ENCODE measurements at places on chromosomes 4 and X. TPM values are rescaled to one million over a fixed set of nuclear protein-coding genes. Genes with fewer than 3 reads are reported as not detected.
A peak's percentile ranks its signal among the peaks of the same experiment; 100 is the strongest.

- no peak for DNase-seq
These were observed 51.4 kb downstream of the STIM2 start for GRCh38 chr4:26912069-26912468.

DNA sequence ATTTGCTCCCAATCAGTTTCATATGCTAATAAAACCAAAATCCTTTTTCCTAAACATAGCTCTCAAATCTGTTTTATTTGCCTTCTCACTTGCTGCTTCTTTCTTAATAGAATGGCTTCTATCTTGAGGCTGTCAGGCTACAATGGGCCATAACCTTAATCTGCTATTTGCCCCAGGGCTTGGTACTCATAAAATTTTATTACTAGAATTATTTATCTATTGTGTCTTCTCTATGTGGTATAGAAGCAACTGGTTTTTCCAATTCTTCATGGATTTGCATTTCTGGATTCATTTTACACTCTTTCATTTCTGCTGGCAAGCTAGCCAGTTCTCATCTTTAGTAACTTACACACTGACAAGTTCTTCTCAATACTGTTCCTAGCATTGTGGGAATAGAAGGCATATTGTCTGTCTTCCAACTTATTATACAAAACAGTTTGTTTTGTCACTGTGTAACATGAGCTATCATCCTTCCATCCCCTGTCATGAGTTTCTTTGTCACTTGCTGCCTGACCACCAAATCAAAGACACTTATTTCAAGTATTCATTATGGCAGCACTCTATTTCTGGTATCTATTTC, 96.6 kb upstream of the KCNIP4 start:
- no peak for DNase-seq

RS1 gene
- not detected for polyA plus RNA-seq

DNA sequence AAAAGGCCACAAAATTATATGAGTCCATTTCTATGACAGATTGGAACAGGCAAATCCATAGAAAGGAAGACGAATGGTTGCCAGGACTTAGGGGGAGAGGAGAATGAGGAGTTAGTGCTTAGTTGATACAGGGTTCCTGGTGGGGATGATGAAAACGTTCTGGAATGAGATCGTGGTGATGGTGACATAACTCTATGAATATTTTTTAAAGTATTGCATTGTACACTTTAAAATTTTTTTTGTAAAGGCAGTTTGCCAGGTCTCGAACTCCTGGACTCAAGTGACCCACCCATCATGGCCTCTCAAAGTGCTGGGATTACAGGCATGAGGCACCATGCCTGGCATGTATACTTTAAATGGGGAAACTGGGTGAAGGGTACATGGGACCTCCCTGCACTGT, 9.9 kb upstream of the CCNQ start:
- DNase-seq = no peak

DNA sequence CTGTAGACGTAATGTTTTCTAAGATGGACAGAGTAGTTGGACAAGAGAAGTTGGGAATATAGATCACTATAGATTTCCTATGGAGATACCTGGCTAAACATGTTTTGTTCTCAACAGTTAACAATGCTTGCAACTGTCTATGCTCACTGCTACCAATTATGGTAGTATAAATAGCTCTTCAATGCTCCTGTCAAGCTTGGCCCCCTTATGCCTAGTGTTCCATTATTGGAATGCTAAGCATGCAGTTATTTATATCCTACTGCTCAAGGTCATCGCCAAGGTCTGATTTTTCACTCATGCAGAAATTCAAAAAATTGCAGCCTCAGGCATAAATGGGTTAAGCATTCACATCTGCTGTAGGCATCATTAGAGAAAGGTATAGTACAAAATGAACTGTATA, 519.0 kb downstream of the IL15 start:
- DNase-seq = no peak

GRCh38 chr4:127352220-127353113, 280.3 kb upstream of the INTU start:
- DNase-seq = no peak

MAGEA2 gene
- not detected for polyA plus RNA-seq

GRCh38 chrX:113512700-113513395, 672.2 kb upstream of the AMOT start:
- no peak for DNase-seq

- no peak for DNase-seq
These were observed 830.9 kb upstream of the AGA start for GRCh38 chr4:178273168-178273567.

DNA sequence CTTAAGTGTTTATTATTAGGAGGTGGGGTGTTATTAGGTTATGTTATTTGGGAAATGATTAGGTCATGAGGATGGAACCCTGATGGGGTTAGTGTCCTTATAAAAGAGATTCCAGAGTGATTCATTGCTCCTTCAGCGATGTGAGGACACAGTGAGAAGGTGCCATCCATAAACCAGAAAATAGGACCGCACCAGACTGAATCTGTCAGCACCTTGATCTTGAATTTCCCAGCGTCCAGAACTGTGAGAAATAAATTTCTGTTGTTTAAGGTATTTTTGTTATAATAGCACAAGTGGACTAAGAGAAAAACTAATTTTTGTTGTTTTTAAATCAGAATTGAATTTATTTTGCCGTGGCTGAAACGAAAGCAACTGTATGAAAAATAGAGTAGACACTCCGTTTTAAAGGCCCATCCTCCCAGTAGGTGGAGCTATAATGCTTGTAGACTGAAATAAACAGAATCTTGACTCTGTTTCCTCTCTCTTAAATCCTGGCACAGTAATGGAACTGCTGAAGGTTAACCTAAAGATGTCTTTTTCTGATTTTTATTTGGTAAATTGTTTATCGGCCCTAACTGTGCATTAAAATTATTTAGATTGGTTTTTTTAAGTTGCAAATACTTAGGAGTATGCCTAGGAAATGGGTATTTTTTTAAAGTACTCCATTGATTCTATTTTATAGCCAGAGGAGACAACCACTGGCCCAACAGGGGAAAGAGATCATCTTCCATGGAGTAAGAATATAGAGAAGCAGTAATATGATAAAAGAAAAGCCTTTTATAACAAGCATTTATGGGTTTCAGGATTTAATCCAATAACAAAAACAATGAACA, 133.2 kb upstream of the ADAMTS3 start:
- DNase-seq = peak; percentile 39

PNMA6F gene
- polyA plus RNA-seq = not detected
